NCI-H2081 (cell line): ENCODE measurements at places on chromosomes 12 and 14.

GRCh38 chr14:23300687-23301223 is 1.9 kb downstream of the PPP1R3E start:
- DNase-seq, result peak; percentile 30

DNA sequence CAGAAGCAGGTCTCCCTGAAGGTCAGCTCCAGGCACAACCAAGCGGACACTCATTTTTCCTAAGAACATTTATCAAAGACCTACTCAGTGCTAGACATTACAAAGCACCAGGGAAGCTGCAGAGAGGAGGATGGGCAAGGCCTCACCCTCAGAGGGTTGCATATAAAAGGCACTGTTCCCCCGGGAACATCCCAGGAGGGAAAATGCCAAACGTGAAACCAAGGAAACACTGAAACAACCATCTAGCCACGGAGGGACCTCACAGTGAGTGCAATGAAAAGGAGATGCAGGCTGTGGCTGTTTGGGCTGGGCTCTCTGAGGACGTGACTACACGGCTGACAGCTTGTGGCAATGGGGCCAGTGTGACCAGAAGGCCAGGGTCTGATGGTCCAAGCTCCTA is 117.4 kb upstream of the VASH1 start:
- no peak for DNase-seq

GRCh38 chr14:84458881-84459280 is 1071.1 kb upstream of the FLRT2 start:
- DNase-seq, result no peak

DNA sequence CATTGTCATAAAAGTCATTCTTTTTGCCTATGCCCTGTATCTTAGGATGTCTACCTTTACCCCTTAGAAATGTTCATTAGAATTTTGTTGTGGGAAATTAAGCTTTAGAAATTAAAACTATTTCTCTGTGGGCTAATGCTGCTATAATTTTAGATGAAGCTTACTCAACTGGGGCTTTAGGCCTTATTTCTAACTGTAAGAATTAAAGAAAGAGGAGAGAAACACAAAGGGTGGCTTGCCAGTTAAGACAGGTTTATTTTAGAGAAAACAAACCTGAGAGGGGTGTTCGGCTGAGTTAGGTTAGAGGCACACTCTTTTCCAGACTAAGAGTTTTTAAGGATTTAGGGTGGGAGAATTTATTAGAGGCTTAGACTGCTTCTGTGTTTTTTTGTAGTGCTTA is 6.4 kb downstream of the TRIP11 start:
- DNase-seq, result no peak

DNA sequence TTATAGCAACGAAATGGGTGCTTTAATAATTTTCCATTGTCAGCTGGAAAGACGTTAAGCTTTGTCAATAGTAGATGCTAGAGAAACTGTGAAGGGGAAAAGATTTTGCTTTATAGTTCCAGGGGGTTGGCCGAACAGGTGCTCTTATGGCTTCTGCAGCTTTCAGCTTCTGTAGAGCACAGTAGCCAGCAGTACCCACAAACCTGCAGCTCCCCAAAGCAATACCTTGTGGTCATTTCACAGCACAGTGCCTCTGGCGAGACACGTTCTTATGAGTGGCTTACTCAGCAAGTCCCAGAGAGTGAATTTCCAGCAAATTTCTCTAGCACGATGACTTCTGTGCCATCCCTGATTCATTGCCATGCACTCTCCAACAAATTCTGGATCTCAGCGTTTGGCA is 416.3 kb upstream of the ATP2B1 start:
- DNase-seq, result peak; percentile 53

DNA sequence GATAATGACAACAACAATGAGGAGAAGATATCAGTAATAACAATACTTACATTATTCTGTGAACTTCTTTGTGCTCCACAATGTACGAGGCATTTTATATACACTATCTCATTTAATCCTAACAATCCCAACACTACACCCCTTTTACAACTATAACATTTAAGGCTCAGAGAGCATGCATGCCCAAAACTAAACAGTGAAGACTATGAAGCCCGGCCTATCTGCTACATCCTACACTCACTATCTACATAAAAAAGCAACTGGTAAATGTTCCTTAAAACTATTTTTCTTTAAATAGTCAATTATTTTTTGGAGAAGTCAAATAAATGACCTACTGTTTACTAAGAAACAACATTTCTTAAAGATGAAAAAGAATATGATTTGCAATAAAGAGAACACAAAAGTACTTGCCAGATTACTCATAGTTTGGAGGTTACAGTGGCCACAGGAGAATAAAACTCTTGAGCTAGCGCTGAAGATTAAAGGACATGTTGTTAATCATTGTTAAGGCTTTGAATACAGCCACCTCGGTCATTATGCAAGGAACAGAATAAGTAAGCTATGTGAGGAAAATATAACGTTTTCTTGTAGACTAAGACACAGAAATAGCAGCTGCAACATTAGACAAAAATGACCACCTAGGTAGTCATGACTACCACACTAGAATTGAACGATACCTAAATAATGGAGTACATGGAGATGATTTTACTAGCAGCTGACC is 56.7 kb downstream of the EPS8 start:
- DNase-seq, result no peak

GRCh38 chr14:89537911-89538310 is 120.9 kb upstream of the FOXN3 start:
- DNase-seq, result no peak

DNA sequence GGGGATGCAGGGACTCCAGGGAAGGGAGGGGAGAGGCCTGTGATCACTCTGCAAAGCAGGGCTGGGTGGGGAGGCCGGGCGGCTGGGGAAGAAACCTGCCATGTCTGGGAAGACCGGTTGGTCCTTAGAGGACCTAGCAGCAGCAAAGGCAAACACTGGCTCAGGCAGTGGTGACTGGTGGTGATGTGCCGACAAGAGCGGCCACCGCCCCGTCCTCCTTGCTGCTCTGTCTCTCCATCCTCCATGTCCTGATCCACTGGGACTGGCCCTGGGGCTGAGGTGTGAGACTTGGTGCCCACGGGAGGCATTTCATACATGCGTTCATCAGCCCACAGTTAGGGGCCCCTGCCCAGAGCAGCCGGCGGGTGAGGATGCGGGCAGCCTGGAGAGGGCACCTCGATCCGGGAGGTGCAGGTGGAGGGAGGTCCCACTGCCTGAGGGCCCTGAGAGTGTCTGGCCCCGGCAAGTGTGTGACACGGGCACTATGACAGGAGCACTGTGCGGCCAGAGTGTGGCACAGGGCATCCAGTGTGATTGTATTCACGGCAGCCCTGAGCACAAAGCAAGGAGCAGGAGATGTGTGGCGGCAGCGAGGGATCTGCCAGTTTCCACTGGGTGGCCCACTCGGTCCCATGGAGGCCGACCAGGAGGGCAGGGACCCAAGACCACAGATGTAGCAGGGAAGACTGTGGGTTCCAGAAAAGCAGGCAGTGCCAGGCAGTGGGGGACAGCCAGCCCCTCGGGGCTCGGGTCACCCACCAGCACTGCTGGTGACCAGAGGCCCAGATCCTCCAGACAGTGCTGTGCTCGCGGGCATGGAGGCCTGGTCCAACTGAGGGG is 13.9 kb downstream of the ANKRD9 start:
- no peak for DNase-seq

- no peak for DNase-seq
Observed at GRCh38 chr14:99554757-99555531, 49.1 kb downstream of the CCDC85C start.

GRCh38 chr14:67514650-67515385 is 18.3 kb upstream of the PLEKHH1 start:
- peak; percentile 46 for DNase-seq

DNA sequence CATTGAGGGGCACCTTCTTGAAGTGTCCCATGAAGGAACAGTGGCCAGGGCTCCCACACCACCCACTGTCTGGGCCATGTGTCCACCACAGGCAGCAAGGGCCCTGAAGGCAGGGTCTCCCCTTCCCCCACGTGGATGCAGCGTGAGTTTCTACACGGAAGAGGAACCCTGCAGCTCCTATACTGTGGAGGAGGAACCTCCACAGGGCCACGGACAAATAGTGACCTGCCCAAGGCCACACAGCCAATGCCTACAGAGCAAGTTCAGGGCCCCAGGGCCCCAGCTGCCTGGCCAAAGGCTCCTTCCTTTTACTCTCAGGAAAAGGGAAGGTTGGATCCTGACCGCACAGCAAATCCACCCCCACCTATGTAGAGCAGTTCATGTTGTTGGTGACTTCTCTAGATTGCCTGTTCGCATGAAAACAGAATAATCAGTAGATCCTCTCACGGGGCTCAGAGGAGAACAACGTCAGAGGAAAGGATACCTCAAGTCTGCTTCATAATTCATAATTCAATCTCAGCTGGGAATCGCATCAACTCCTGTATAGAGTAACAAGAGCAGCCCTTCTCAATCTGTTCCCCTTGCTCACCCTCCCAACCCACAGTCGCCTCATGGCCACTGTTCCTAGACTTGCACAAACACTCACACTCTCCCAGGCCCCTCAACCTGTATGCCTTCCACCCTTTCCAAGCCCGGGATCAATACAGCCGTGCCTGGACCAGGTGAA is 11.1 kb upstream of the KRT73 start:
- no peak for DNase-seq

- DNase-seq, result no peak
Observed at GRCh38 chr14:94322648-94323570, at the start of gene SERPINA6. Gene SERPINA6, minus strand, starts transcription at chr14:94323336. Its CDS starts 8,688 bp downstream, at chr14:94314648.

DNA sequence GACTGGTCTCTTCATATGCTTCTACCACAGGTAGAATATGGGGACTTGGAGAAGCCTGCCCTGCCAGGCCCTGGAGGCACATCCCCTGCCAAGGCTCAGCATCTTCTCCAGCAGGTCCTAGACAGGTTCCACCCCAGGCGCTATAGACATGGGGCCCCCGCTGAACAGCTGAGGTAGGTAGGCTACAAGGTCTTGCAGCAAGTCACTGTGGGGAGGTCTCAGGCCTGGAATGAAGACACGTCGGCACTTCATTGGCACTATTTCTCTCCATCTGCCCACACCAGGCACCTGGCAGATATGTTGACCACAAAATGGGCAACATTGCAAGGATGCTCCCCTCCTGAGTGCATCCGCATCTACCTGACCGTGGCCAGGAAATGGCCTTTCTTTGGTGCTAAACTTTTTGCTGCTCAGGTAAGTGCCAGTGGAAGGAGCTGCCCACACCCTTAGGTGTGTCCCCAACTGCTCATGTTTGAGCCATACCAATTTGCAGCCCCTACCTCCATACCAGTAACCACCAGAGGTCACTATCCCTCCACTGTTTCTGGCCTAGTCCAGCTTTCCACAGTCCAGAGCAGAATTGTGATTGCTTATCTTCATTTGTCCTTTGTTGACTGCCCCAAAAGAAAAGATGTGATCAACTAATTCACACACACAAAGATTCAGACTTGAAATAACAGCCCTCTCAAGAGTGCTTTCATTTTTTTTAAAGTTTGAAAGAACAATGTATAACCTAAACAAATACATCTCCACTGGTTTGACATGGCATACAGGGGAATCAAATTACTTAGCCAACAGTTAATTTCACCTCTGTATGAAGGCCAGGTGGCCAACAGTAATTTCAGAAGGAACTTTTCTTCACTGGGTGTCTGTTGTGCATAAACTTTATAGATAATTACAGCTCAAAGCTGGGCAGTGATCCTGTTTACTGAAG is 16.1 kb downstream of the PIGH start:
- peak; percentile 45 for DNase-seq

DNA sequence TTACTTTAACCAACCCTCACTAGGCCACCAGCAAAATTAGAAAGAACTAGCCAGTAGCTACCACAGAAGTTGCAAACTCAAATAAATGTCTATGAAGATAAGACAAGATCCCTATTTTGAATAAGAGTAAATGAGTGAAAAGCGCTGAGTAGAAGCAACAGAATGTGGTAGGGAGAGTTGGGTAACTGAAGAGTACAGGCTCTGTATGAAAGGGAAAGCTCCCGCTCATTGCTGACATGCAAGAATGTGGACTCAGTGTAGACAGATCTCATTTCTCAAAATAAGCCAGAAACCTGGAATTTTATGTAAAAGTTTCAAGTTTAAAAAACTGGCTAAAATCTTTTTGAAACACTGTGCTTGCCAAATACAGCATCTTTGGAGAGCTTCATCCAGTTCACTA is 63.9 kb downstream of the NAV3 start:
- DNase-seq, result no peak

DNA sequence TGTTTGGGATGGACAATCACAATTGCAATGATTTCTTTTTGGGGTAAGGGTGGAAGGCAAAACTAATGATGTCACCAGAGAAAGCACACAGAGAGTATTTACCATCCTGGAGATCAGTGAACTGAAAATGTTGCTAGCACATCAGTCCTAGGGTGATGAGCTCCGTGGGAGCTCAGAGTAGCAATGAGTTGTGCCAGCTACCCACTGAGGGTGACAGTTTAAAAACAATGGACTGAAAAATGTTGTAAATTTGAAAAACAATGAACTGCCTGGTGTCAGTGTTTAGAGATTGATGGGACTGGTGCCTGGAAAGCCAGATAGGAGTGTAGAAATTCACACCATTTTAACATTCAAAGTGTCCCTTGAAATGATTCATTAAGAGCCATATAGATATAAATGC is 198.5 kb downstream of the ATP23 start:
- DNase-seq, result no peak

GRCh38 chr12:14578646-14579045 is 11.0 kb upstream of the PLBD1 start:
- DNase-seq, result no peak

GRCh38 chr12:42590330-42590934 is 886 bp upstream of the PRICKLE1 start:
- DNase-seq, result no peak

- DNase-seq, result peak; percentile 11
Observed at GRCh38 chr14:102849526-102850379, 72.5 kb downstream of the TRAF3 start.

GRCh38 chr14:68397822-68398221 is 395.0 kb downstream of the ZFP36L1 start:
- DNase-seq, result no peak

- DNase-seq, result no peak
Observed at GRCh38 chr14:96249029-96249428, 7.0 kb upstream of the BDKRB1 start.

DNA sequence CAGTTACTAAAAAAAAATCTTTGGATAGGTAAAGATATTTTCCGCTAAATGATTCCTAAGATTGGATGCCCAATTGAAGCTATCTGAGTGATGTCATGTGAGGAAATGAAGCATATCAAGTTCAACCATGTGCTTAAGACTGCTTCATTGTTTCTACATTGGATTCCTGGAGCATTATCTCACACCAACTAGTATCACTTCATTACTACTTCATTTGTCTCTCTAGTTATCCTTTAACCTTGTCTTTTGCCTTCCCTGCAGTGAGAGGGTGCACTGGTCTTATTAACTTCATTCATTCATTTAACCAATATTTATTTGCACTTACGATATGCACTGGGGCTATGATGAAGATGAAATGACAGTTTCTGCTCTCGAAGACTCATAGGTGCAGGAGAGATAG is 198.1 kb downstream of the SLC38A4 start:
- no peak for DNase-seq

- DNase-seq, result no peak
Observed at GRCh38 chr12:84841591-84841990, 71.0 kb downstream of the SLC6A15 start.
